ENCODE measurements at places on chromosomes 12 and 14.

DNA sequence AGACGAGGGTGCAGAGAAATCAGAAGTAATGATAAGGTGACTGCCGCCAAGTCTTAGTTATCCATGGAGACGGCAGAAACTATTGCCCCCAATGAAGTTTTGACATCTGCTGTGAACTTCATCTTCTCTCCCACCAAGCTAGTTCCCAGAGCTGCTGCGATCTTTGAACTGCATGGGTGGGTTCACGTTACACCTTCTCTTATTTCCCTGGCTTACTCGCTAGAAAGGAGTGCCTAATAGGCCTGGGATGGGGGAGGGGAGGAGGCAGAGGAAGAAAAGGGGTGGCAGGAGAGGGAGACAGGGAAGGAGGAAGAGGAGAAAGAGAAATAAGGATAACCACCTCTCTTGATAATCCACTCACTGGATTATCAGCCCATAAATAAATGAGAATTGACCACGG, 157.1 kb downstream of the NTF3 start:
- DNase-seq = no peak

GRCh38 chr14:37167151-37168047, 5.0 kb downstream of the SLC25A21 start:
- no peak for DNase-seq

DNA sequence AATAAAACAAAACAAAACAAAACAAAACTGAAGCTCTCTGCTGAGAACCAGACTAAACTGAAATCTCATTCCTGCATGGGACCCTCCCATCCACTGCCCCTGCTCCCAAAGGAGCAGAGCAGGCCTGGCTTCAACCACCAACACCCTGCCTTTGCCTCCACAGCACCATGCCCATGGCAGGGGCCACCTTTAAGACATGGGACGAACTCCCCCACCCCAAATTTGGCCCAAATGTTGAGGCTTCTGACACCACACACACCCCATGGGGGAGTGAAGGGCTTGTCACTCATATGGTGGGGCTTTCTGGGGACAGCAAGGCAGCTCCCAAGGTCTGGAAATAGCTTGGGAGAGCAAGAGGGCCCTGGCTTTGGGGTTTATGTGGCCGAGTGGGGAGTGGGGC, 177.2 kb downstream of the KIF26A start:
- no peak for DNase-seq

GRCh38 chr14:100015251-100015655, 50.0 kb upstream of the EVL start:
- no peak for DNase-seq

- DNase-seq = peak; percentile 40
Measured at GRCh38 chr12:131947482-131948027, 2.2 kb upstream of the EP400 start.

GRCh38 chr12:7806863-7807487, 17.8 kb downstream of the NANOG start:
- DNase-seq = peak; percentile 43

DNA sequence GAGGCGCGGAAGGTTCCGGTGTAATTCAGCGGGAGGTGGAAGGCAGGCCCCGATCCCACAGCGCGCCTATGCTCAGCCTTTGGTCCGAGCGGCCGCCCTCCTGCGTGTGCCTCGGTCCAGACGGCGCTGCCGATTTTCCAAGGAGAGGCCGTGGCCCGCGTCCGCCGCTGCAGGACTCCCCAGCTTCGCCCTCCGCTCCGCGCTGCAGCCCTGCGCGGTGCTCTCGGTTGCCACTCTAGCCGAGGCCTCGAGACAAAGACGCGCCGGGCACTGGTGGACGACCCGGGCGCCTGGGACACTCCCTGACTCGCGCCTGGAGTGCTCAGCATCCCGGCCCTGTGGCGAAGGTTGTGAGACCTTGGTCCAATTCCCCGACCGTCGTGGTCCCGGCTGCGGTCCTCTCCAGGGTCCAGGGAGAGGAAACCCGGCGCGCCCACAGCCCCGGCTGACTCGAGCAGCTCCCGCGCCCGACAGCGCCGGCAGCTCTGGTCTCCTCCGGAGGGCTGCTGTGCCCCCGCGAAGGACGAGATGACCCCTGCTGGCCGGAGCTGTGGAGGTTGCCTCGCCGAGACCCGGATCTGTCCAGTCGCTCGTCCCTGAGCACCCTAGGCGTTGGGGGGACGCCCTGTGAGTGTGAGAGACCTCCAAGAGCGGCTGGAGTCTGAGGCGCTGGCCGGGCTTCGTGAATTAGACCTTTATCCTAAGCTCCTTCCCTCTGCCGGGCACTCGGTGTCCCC, 6.5 kb downstream of the HOXC12 start:
- no peak for DNase-seq

DNA sequence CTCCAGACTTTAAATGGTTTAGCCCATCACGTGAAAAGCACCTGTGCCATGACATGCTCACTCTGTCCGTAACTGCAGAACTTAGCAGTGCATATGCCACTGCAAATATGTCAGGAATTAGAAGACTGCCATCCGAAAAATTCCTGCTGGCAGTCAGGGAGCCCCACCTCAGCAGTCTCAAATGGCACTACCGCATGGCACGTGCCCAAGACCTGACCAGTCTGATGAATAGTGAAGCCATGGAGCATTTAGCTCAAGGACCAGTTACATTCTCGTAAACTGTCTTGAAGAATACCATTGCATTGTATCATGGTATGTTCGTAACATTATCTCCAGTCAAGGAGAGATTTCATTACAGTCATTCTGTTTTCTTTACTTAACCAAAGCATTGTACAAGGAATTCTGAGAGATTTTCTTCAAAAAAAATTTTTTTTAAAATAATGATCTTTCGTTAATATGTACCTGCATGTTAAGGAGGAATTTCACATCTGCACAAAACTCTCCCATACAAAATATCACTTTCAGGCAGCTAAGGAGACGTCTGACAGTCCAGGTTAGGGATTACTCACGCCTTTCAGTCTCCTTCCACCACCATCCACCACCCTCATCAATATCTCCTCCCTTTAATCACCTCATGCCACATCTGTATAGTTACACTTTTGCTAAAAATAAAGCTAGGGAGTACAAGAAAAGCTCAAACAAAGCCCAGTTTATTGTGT, 138.5 kb downstream of the ANO2 start:
- no peak for DNase-seq

DNA sequence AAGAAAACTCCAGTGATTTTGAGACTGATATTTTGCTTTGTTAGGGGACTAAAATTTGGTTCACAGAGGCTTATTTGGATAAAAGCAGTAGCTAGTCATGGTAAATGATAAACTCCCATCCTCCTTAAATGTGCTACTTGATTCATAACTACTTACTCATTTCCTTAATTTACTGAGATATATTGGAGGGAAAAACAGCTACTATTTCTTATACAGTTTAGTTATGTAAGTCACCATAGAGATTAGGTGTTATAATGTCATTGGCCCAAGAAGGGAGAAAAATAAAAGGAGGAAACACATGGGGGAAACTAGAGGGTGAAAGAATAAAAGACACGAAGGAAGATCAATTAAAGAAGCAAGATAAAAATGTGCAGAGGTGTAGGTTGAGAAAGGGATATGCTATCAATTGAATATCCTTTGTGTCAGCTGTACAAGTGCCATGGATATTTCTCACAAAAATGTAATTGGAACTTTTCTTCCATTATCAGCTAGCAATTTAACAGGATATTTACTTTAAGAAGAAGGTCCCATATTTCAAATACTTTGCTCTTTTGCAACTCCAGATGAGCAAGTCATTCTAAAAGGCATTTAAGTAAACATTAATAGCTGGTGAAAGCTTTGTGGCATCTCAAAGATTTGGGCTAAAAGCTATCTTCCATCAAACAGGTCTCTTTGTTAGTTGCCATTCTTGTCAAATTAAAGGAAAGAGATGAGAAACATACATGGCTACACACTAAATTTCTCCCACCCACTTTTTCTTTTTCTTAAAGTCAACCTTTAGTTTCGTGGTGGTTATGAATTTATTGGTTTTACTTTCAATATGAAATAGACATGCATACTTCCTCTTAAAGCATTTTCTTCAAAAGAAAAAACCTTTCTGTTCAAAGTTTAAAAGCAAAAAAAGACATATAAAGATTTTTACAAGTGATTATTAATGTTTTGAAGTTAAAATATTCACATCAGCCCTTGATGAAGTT, 439.5 kb downstream of the CCER1 start:
- DNase-seq = no peak

DNA sequence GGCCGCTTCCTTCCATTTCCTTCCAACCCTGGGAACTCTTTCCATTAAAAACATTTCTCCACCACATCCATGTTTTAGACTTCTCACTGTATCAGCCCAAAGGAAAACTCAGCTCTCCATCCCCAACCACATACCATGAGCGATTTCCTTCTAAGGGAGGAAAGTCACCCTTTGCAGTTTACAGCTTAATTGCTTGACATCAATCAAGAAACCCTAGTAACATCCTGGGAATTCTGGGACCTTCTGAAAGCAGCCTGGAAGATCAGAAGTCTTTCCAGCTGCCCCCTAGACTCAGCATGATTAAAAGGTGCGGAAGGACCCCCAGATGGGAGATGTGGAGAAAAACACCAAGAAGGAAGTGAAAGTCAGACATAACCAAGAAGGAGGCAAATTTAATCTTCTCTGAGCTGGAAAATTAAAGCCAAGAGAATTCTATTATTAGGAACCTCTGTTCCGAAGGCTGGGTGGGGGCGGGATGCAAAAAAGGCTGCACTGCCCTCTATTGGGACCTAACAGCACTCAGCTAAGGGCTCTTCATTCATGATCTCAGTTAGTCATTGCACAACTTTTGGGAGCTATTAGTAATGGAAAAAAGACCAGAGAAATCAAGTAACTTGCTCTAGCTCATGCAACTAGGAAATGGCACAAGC, 73.3 kb upstream of the PLXNC1 start:
- DNase-seq = peak; percentile 55
